ENCODE measurements at places on chromosomes 5 and 9.

DNA sequence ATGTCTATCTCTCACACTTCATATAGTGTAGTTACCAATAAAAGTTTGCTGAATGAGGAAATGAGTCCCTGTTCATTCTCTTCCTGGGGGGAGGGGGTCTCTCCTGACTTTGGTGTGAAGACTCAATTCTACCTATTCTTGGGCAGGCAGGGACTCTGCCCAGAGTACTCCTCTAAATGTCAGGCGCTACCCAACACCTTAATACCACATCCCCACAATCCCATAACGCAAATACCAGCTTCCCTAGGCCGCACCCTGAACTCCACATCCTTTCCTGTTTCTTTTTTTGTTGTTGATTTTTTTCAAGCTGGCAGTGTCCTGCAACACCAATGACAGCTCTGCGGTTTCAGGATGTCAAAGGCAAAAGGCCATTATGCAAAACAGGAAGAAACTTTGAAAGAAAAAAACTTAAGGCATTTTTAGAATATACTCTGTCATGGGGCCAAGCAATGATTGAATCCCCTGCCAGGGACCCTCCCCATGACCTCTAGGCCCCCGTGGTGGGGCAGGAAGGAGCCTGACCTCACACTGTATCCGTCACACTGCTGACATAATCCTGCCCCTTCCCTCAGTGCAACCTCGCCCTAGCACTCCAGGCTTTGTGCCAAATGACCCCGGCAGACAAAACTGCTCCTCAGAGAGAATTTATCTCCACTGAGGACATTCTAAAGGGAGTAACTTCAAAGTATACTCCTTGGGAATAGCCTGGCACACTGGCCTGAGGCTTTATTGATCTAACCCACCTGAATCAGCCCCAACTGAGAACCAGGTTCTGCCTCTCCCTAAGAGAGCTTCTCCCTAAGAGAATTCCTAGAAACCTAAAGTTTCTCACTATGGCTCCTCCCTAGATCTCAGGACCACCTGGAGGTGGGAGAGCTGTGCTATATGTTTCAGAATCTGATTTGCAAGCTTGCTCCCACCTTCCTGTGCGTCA lies 8.0 kb downstream of the B4GALT1 start:
- DNase-seq: no peak

DNA sequence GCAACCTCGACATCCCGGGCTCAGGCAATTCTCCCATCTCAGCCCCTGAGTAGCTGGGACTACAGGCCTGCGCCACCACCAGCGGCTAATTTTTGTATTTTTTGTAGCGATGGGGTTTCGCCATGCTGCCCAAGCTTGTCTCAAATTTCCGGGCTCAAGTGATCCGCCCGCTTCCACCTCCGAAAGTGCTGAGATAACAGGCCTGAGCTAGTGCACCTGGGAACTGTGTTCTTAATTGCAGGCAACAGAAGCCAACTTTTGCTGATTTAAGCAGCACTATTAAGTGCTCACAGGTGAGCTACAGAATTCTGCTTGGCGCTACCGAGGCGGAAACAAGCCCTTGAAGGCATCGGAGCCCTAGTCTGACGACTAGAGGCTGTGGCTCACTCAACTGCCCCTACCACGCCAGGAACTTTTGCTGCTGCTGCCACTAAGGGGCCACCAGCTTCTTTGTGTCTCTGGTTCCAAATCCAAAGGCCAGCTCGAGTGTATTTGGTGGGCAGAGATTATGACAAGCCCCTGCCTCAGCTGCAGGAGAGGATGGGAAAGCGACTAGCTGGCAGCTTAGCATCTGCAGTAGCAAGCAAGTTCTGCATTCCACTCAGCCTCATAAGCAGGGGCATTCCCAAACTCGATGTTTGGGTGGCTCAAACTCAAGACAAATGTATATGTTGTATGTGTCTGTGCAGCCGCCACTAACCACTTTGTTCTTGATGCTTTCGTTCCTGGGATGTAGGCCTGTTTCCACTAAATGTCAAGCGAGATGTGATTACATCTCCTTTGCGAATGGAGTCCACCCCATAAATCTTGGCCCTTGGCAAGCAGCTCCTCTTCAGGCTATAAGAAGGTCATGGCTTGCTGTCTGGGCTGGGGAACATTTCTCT lies 10.6 kb upstream of the HMCN2 start:
- no peak for DNase-seq

GRCh38 chr9:128588581-128589233 lies 36.3 kb downstream of the SPTAN1 start:
- no peak for DNase-seq

DNA sequence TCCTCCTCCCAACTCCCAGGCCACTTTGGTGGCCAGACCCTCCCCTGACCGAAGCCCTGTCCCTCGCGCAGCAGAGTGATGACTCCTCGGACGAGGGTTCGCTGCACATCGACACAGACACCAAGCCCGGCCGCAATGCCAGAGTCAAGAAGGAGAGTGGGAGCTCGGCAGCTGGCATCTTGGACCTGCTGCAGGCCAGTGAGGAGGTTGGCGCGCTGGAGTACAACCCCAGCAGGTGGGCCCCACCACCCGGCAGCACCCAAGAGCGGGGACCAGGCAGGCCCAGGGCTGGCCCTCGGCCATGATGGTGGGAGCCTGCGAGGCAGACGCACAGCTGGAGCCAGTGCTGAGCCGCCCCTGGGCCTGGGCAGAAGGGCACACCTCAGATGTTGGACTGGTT lies 90.6 kb downstream of the PHF2 start:
- no peak for DNase-seq

DNA sequence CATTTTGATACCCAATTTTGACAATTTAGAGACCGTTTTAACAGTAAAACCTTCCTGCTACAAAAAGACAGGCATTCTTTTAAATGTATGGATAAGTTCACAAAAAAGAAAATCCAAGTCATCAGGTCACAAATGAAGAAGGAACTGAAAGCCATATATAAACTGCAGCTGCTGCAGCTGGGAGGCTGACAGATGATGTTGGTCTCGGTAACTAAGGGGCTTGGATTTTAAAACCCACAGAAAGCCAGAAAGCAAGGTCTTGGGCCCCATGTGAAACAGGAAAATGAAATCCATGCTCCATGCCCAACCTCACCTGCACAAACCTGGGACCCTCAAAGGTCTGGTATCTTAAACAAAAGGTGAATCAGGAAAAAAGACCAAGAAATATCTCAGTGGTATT lies 15.7 kb upstream of the C5orf34 start:
- DNase-seq: no peak

DNA sequence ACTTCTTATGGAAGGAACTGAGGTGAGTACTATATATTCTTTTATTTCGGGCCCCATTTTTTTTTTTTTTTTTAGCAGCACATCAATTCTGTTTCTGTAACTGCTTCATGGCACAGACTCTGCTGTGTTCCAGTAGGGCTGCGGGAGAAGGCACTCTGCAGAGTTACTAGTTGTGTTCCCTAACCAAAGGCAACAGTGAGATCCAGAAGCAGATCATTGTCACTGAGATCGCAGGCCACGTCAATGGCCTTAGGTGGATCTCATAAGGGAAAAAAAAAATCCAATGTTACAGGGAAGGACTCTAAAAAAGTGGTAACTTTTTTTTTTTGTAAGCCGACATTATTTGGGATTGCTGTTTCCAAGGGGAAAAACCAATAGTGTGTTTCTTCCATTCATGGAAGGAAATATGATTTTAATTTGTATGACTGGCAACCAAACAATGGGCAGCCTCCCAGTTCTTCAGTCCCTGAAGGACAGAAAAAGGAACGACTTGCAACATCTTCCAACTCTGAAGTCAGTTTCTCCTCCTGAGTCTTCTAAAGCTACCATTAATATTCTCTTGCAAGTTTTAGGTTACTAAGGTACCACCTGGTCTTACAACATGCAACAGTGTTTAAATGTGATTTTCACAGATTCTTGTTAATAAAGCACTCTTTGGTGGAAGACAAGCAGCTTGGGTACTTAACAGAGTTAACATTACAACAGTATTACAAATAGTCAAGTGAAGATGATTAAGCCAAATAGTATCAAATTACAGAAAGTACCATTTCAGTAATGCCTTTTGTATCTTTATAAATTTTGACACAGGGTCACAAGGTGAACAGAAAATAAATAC lies 52.8 kb downstream of the HABP4 start:
- DNase-seq: no peak

DNA sequence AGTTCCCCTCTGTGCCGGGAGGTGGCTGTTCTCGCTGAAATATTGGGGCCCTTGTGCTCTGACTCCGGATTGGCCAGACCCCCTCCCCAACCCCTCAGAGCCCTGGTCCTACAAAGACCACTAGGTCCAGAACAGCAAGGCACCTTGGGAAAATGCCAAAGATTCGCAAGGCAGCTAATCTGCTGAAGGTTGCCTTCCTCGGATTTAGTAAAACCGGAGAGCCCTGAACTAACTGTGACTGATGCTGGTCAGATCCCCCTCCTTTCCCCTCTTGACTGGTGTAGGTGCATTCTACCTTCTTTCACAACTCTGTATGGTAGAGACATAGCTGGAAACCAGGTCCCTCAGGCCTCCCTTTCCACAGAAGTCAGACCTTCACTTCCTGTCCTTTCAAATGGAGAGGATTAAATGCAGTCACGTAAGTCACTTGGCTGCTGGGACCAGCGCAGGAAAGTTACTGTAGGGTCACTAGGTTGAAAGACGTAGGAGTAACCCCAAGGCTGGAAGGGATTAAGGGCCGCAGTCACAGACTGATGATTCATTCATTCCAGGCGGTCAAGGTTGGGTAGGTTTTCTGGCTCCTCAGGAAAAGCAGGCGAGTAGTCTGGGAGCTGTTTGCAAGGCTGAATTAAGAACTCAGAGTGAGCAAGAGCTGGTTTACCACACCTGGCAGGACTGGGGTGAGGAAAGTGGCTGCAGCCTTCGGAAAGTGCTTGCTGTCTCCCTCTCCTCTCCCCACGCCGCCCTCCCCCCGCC lies 5.3 kb downstream of the BARX1 start:
- DNase-seq: no peak

GRCh38 chr5:134020188-134020587 lies 15.4 kb upstream of the VDAC1 start:
- DNase-seq: no peak

GRCh38 chr5:72070529-72070928 lies 36.7 kb upstream of the MAP1B start:
- no peak for DNase-seq

GRCh38 chr5:126948453-126948852 lies 81.9 kb downstream of the MARCHF3 start:
- no peak for DNase-seq

- DNase-seq: no peak
Observed at GRCh38 chr5:22852807-22853660, at the start of gene CDH12. Gene CDH12, minus strand, starts transcription at chr5:22853344.

- no peak for DNase-seq
Observed at GRCh38 chr9:36486329-36486932, 86.3 kb upstream of the MELK start.
